Cardiac septum (tissue), 1 donor: ENCODE measurements at places on chromosomes 6 and 20.

DNA sequence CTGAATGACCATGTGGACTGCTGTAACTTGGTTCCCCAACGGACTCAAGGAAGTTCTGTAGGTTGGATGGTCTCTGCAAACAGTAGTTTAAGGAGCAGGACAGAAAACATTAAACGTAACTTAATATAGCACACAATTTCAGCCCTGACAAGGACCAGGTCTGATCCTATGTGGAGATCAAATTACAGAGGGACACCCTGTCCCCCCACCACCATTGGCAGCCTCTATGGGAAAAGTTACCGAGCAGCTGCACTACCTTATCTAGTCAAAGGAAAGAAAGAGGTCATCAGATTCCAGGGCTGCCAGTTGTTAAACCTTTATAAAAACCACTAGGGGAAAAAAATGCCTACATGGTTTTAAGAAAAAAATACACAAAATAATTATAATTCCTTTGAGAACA is 191.5 kb upstream of the RSPO3 start:
- no peak for DNase-seq

- DNase-seq, result no peak
Observed at GRCh38 chr6:1739680-1740079, 130.0 kb downstream of the FOXC1 start.

DNA sequence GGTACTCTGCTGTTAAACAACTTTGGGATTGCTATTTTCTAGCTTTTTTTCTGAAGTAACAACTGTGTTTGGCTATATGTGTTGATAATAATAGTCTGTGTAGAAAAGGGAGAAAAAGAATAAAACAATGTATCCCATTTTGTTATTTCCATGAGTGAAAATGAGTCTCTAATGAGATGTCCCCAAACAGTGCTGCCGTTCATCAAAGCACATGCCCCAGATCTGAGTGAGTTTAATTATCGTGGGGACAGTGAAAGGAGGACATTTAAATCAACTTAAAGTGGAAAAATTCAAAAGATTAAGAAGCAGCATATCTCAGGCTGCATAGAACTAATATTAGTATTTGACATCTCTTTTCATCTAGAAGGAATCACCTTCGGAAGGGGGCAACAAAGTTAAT is 59.6 kb downstream of the NCOA7 start:
- no peak for DNase-seq

DNA sequence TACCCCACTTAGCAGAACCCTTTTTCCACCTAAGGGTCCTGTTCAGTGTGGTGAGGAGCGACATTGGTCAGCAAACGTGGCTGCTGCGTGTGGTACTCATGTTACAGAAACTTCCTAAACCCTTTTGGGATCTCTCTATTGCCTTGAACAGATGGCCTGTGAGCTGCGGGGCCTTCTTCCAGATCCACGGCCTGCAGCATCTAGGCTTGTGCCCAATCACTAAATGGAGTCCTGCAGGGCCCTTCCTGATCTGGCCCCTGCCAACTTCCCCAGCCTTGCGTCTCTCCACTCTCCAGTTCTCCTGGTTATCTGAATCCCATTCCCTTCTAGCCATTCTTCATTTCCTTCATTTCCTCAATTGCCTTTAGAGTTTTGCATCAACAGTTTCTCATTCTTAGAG is 85.6 kb downstream of the PDE7B start:
- DNase-seq, result no peak
